Stimulated activated CD8-positive, alpha-beta memory T cell treated with anti-CD3 and anti-CD28 coated beads, Interleukin-15, amount 100 ng/mL, for 4 hours (primary cell): ENCODE measurements at places on chromosomes 11 and 22.

- no peak for DNase-seq
These were observed 752.3 kb downstream of the NTM start for GRCh38 chr11:132122735-132123134.

GRCh38 chr11:17822401-17822781 is 87.8 kb downstream of the KCNC1 start:
- no peak for DNase-seq

DNA sequence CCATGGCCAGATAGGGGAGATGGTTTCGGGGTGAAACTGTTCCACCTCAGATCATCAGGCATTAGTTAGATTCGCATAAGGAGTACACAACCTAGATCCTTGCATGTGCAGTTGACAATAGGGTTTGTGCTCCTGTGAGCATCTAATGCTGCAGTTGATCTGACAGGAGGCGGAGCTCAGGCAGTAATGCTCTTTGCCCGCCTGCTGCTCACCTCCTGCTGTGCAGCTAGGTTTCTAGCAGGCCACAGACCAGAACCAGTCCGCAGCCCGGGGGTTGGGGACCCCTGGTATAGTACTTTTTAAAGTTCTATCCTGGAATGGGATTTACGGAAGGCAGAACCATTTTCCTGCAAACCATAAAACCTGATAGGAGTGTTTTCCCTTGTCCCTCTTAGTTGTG is 54.6 kb downstream of the POLD3 start:
- no peak for DNase-seq

- DNase-seq: no peak
These were observed 18.4 kb downstream of the MICALL1 start for GRCh38 chr22:37924386-37925065.

- DNase-seq: no peak
These were observed 361.7 kb downstream of the INSC start for GRCh38 chr11:15476371-15476917.

- DNase-seq: no peak
These were observed 13.2 kb upstream of the TPP1 start for GRCh38 chr11:6632116-6633073.

DNA sequence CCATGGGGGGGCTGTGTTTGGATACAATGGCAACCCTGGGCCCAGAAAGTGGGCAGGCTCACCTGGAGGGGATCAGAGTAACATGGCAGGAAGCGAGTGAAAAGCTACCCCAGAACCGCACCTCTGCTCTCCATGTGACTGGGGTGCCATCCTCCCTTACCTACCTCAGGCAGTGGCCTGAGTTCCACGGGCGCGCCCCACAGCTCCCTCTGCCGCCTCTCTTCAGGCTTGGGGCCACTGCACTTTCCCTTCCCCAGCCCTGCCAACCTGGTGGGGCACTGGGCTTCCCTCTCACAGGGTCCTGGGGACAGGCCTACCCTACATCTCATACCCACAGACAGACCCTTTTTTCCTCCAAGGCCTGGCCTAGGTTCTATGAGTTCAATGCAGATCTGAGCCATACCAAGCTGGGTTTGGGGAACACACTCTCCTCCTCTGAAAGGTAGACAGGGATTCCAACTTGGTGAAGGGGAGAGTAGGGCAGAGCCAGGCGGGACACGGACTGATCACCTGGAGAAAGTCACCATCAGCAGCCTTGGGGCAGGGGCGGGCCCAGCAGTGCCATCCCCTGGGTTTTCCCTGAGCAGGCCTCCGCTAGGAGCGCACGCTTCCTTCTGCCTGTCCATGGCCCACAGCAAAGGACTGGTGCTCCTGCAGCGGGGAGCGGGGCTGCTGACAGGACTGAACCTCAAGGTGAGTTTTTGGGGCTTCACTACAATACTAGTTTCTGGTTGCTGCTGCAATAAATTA is 7.1 kb downstream of the GALR3 start:
- no peak for DNase-seq

- DNase-seq: no peak
These were observed 19.1 kb downstream of the PARVG start for GRCh38 chr22:44199866-44200265.

DNA sequence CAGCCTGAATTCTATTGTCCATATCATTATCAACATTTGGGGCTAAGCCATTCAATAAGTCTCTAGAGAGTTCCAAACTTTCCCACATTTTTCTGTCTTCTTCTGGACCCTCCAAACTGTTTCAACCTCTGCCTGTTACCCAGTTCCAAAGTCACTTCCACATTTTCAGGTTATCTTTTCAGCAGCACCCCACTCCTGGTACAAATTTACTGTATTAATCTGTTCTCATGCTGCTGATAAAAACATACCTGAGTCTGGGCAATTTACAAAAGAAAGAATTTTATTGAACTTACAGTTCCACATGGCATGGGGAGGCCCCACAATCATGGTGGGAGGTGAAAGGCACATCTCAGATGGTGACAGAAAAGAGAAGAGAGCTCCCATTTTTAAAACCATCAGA is 5.8 kb downstream of the OR5AK2 start:
- DNase-seq: no peak
